ENCODE measurements at places on chromosomes 12 and 14. TPM values are rescaled to one million over a fixed set of nuclear protein-coding genes. Genes with fewer than 3 reads are reported as not detected.

DNA sequence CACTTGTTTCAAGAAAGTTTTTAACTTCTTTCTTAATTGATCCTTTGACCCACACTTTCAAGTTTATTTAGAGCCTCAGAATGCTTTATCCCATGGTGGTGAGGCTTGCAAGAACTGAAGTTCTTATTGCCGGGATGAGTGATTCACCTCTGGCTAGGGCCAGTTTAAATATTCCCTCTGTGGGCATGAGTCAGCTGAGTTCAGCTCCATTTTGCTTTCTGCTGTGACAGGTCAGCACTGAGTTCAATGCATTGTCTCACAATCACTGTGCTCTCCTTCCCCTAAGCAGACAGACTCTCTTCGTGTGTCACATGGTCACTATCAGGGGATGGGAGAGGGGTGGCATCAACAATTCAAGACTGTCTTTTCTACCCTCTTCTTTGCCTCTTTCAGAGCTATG, 514.6 kb upstream of the FBXO33 start:
- no peak for DNase-seq

DNA sequence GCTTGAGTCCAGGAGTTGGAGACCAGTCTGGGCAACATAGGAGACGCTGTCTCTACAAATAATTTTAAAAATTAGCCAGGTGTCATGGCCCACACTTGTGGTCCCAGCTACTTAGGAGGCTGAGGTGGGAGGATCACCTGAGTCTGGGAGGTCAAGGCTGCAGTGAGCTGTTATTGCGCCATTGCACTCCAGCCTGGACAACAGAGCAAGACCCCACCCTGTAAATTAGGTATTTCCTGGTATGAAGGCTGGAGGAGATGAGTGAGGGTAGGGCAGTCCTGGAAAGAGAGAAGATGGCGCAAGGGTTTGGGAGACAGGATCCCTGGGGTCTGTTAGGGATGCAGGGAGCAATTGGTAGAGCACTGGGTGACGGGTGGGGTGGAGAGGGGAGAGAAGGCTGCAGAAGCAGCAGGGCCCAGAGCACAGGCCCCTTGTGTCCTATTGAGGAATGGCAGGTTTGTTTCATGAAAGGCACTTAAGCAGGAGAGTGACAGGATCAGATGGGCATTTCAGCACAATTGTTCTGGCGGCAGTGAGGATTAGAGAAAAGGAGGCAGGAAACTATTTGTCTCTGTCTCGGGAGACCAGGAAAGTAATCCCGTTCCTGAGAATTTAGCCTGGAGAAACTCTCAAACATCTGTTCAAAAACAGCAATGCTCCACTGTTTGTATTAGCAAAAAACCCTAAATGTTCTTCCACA, 47.2 kb upstream of the KTN1 start:
- DNase-seq, result no peak

PLEKHH1 gene
- total RNA-seq, result 18.9 TPM

FITM1 gene
- total RNA-seq, result 2.6 TPM

DNA sequence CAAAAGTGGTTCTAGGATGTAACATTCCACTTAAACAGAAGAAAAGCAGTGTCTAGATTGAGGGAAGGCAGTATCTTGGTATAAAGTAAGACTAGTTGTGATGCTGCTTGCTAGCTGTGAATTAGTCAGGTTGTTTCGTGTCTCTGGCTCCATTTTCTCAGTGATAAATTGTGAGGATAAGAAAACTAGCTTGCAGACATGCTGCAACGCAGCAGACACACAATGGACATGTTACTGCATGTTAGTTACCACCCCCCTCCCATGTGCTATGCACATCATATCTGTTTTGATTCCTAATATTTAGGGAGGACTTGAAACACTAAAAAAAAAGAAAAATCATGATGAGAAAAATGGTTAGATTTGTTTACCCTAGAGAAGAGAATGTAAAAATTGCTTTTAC, 2.9 kb downstream of the CCNK start:
- no peak for DNase-seq

- DNase-seq, result no peak
Measured at GRCh38 chr12:49875115-49875720, 28.5 kb downstream of the FAIM2 start.

- DNase-seq, result no peak
Measured at GRCh38 chr12:46164186-46164761, 104.6 kb downstream of the SLC38A1 start.

GRCh38 chr12:105466901-105467598, 136.6 kb downstream of the C12orf75 start:
- DNase-seq, result no peak

- DNase-seq, result no peak
Measured at GRCh38 chr14:64849940-64850339, 29.8 kb downstream of the SPTB start.

- no peak for DNase-seq
Measured at GRCh38 chr12:44428825-44429224, 447.3 kb downstream of the NELL2 start.

DNA sequence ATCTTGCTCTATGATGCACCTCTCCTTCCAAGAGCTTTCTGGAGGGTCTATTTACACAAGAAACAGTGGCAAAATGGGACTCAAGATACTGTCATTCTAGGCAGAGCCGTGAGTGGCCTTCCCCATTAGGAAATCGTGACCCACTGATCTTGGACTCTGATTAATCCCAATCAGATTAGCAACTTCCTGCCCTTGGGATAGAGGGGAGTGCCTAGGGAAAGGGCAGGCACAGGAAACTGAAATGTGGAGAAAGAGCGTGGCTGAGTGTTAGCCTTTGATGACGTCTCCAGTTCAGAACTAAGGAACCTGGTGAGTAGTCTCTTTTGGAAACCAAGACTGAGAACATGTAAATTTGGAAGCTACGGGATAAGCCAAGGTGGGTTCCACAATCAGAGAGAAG, 76.1 kb downstream of the NUAK1 start:
- DNase-seq, result no peak

DNA sequence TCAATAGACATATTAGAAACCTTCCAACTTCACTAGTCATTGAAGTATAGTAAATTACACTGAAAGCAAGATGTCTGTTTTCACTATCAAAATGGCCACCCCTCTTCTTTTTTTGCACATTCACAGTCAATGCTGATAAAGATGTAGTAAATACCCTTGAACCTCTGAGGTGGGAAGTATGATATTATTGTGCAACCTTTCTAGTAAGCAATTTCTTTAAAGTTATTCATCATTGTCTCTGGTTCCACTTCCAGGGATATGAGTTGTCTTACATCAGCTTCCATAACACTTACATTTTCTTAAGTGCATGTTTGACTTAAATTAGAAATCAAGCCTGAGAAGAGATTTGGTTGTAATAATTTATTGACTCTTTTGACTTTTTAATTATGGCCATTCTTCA, 453.9 kb upstream of the MGAT4C start:
- DNase-seq, result no peak

MED6 gene
- total RNA-seq, result 38.4 TPM

DNA sequence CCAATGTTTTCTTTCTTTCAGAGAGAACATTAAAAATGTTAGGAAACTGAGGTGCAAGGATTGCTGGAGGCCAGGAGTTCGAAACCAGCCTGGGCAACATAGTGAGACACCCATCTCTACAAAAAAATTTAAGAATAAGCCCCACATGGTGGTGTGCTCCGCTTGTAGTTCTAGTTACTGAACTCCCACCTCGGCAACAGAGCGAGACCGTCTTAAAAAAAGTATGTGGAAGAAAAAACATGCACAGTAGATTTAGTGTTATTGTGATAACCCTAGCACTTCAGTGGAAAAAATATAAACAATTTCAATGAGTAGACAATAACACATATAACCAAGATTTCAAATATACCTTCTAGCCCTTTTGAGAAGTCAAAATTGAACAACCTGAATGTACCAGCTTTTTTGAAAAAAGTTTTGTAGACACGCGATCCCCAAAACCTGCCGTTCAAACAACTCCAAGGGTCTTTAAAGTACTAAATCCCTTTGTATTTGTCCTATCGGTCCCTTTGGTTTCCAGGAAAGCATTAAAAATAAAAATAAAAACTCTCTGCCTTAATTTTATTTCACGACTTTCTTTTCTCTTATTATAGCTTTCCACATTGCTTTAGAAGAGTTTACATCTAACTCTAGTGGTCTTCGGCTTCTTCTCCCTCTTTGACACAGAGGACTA, 1.0 kb upstream of the ANO6 start:
- no peak for DNase-seq

ASPG gene
- total RNA-seq, result 0.15 TPM

GRCh38 chr14:64574371-64575107, 24.8 kb downstream of the PPP1R36 start:
- no peak for DNase-seq

DNA sequence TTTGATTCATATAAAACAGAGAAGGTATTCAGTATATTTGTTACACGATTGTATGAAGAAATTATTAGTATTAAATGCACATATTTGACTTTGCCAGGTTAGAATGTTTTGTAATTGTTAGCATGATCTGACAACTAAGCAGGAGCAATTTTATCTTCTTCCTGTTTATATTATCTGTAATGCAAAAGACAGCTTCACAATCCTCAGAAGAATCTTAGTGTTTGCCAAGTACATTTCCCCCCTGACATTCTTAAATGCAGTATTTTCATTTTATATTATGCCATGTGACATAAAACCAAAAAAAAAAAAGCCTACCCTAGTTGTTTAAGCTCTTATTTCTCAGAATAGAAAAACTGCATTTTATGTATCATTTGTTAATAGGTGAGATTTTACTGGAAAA, 469.4 kb downstream of the FOXG1 start:
- no peak for DNase-seq

GRCh38 chr14:54813081-54813480, 89.5 kb downstream of the GCH1 start:
- no peak for DNase-seq

DNA sequence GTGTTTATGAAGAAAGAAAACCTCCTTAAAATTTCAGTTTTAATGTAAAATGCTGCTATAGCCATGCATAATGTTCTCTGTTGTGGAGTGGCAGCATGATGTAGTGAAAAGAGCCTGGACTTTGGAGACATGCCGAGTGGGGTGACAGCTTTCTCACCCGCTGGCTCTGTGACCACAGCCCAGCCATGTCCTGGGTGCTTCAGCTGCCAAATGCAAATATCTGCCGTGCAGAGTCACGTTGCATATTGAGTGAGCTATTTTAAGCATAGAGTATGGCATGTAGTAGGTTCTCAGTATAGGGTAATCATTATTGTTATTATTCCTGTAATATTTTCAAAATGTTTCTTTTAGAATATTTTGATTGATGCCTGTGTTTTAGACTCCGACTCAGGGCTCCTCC, 15.5 kb upstream of the TCTN2 start:
- no peak for DNase-seq

TRIM9 gene
- total RNA-seq, result 4.6 TPM

SERPINA9 gene
- not detected for total RNA-seq

DNA sequence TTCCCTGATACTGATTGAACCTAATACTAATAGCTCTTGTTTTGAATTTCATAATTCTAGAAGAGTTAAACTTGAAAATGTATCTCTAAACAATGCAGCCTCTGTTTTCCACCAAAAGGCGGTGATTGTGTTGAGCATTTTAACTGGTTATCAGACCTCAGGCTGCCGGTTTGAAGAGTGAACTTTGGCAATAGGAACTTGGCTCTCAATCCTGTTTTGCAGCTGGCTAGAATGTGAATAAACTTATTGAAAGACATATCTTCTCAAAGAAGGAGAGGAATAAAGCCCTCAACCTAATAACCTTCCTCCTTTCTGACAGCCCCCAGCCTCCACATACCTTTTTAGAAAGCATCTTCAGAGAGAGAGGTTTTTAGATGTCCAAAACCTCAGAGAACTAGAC, 105.4 kb downstream of the SRGAP1 start:
- no peak for DNase-seq

- no peak for DNase-seq
Measured at GRCh38 chr12:123723765-123724164, 11.6 kb downstream of the ATP6V0A2 start.

LETMD1 gene
- 82.1 TPM for total RNA-seq

LTBR gene
- total RNA-seq, result 115 TPM

GRCh38 chr12:18922851-18923250, 184.9 kb downstream of the CAPZA3 start:
- no peak for DNase-seq

GRCh38 chr14:96783043-96783914, 13.9 kb upstream of the VRK1 start:
- DNase-seq, result no peak

GRCh38 chr12:22047494-22047893, 1.5 kb downstream of the CMAS start:
- no peak for DNase-seq

DDN gene
- not detected for total RNA-seq

All from breast epithelium (tissue), 4 donors.